ENCODE measurements at places on chromosomes 4 and X. TPM values are rescaled to one million over a fixed set of nuclear protein-coding genes. Genes with fewer than 3 reads are reported as not detected.
A peak's percentile ranks its signal among the peaks of the same experiment; 100 is the strongest.

DNA sequence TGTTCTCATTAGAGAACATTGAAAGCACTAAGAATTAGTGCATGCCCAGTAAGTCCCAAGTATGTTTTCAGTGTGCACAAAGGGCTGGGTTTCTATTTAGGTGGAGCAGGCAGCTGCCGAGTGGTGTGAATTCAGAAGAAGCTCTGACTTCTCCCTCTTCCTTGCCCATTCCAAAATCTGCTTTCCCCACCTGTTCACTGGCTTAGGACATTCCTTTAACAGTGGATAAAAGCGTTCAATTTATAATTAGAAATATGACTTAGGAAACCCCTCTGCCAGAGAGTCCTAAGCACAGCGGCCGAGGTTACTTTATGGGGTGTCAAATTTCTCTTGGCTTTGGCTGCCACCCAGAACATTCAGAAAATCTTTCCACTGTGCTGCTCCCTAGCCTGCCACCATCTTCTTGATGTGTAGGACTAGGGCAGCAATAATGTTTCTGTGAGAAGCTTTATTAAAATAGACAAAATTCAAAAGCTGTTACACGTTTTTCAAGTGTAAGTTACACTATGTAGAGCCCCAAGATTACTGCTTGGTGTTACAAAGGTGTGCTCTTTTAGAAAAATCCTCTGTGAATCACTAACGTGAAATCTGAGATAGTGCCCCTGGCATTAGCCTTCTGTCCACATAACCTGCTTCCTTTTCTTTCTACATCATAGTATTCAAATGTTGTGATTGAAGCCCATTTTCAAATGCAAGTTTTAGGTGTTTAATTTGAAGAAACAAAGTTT lies 191.6 kb upstream of the ANKRD50 start:
- no peak for DNase-seq
- H3K4me3 ChIP-seq = no peak overlapping the region
- H3K4me1 ChIP-seq = peaks cover 27% of the 10 kb centered on the region
- no peak overlapping the region for H3K27ac ChIP-seq

DNA sequence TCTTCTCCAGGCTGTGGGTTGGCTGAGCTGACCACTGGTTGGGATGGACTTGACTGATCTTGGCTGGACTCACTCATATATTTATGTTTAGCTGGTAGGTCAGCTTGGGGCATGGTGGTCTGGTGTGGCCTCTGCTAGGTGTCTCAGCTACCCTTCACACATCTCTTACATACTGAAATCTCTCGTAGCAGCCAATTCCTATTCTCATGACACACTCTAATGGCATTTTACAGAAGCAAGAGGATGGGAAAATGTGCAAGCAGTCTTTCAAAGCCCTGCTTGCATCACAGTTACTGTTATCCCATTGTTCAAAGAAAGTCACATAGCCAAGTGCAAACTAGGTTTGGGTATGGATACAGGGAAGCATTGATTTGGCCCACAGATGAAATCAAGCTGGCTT lies 55.5 kb upstream of the PCDH18 start:
- H3K4me3 ChIP-seq = no peak overlapping the region
- no peaks in the 10 kb centered on the region for H3K36me3 ChIP-seq
- H3K27me3 ChIP-seq = no peaks in the 10 kb centered on the region
- no peak overlapping the region for H3K27ac ChIP-seq

GRCh38 chrX:134174859-134175258 lies 62.1 kb upstream of the CCDC160 start:
- peaks cover 7% of the 10 kb centered on the region for H3K27me3 ChIP-seq
- peak overlapping the region; percentile 99 for H3K27ac ChIP-seq
- peak overlapping the region; percentile 92 for H3K4me3 ChIP-seq
- H3K4me1 ChIP-seq = peaks cover 62% of the 10 kb centered on the region

Gene MAGEA9B
- not detected for total RNA-seq

Gene GNRHR
- total RNA-seq = not detected

Gene MAGEA2
- not detected for total RNA-seq

Measured in neural crest cell (in vitro differentiated cells).